ENCODE measurements at places on chromosomes 12 and 14. TPM values are rescaled to one million over a fixed set of nuclear protein-coding genes. Genes with fewer than 3 reads are reported as not detected.

The SIX1 gene
- total RNA-seq, result 1.2 TPM

The MTHFD1 gene
- total RNA-seq, result 28.0 TPM

The COX8C gene
- total RNA-seq, result not detected

The KRT7 gene
- total RNA-seq, result not detected

The SERPINA3 gene
- total RNA-seq, result 0.74 TPM
